NCI-H526 treated with DMSO at 0.1 percent for 48 hours (cell line): ENCODE measurements at places on chromosomes 13 and 19.

DNA sequence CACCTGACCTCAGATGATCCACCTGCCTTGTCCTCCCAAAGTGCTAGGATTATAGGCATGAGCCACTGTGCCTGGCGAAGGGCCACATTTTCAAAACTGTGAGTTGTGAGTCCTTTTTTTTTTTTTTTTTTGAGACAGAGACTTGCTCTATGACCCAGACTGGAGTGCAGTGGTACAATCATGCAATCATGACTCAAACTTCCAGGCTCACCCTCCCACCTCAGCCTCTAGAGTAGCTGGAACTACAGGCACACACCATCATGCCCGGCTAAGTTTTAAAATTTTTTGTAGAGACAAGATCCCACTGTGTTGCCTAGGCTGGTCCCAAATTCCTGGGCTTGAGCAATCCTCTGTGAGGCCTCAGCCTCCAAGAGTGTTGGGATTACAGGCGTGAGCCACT, 3.8 kb upstream of the MYPOP start:
- DNase-seq = no peak

GRCh38 chr13:52061587-52061986, 37.1 kb downstream of the UTP14C start:
- no peak for DNase-seq

GRCh38 chr19:39997638-39998216, 867 bp downstream of the ZNF546 start:
- no peak for DNase-seq

- no peak for DNase-seq
Measured at GRCh38 chr19:35327642-35328041, 1.3 kb upstream of the CD22 start.

GRCh38 chr19:10146142-10146541, 26.4 kb upstream of the EIF3G start:
- no peak for DNase-seq

- no peak for DNase-seq
Measured at GRCh38 chr13:70668293-70668692, 560.0 kb upstream of the KLHL1 start.

DNA sequence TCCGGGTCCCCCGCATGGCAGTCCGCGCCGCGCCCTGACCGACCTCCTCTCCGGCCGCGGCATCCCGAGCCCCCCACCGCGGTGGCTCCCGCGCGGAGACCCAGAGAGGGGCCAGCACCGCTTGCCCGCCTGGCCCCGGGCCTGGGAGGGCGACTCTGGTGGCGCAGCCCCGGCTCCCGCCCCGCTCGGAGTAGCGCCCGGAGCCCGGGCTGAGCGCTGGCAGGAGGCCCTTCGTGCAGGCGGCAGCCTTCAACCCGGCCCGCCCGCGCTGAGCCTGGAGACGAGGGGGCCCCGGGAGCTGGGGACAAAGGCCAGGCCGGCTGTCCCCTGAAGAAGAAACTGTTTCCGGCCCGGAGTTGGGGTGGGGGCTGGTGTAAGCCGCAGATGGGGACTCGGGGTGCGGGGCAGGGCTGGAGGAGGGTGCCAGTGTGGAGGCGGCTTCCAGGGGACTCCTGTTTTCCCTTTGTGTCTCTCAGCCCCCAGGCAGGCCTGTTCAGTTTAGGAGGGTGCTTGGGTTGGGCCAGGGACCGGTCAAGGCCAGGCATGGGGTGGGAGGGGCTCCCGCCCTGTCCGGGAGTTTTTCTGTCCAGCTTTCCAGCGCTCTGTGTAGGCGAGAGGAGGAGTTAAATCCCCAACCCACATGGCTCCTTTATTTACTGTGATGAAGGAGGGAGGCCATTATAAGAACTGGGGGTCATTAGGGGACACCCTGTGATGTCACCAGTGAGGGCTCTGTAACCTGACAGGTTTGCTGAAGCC, 935 bp downstream of the LRP3 start:
- no peak for DNase-seq

GRCh38 chr19:47152205-47152604, 21.6 kb downstream of the SAE1 start:
- DNase-seq = no peak

DNA sequence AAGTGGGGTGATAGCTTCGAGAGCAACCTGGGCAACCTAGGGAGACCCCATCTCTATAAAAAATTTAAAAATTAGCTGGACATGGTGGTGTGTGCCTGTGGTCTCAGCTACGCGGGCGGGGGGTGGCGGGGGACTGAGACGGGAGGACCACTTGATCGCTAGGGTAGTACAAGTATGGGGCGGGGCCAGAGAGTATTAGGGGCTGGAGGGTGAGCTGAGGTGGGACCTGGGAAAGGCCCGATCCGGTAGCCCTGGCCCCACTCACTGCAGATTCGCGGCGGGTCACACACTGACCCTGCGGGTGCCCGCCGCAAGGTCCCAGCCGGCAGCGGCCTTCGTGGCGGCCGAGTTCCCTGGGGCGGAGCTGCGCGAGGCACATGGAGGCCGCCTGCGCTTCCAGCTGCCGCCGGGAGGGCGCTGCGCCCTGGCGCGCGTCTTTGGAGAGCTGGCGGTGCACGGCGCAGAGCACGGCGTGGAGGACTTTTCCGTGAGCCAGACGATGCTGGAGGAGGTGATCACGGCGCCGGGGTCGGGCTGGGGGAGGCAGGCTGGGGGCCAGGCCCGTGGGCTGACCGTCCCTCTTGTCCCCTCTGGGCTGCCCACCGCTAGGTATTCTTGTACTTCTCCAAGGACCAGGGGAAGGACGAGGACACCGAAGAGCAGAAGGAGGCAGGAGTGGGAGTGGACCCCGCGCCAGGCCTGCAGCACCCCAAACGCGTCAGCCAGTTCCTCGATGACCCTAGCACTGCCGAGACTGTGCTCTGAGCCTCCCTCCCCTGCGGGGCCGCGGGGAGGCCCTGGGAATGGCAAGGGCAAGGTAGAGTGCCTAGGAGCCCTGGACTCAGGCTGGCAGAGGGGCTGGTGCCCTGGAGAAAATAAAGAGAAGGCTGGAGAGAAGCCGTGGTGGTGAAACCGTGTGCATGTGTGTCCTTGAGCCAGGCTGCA, 2.0 kb upstream of the ARHGAP45 start:
- no peak for DNase-seq

- no peak for DNase-seq
Measured at GRCh38 chr13:25802579-25802978, 249.2 kb downstream of the SHISA2 start.

DNA sequence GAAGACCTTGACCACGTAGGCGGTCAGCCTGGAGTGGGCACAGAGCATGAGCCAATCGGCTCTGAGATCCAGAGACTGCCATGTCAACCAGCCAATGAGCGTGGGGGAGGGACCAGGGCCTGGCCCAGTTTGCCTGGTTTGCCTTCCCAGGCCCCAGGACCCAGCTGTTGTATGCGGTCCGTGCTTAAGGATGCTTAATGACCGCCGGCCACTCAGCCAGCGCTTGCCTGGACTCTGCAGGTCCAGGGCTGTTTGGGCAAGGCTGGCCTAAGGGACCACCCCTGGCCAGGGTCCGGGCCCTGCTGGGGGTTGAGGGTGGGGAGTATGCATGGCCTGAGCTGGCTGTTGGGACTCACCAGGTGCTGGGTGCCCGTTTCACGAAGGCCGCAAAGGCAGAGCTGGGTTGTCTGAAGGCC, 23.1 kb upstream of the TNFSF14 start:
- DNase-seq = no peak

DNA sequence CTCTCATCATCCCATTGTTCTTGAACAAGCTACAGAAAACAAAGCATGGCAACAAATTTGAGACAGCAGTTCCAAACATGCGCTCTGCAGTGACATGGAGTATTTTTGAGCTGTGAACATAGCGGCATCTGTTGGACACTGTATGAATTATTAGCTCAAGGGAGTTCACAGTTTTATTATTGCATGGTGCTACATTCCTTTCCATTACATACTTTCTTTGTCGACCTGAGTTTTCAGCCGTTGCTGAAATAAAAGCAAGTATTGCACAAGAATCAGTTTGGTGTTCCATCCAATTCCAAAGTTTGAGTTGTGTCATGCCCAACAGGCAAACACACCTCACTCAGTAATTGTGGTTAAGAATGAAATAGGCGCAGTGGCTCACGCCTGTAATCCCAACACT, 30.1 kb upstream of the METTL21C start:
- peak; percentile 10 for DNase-seq

DNA sequence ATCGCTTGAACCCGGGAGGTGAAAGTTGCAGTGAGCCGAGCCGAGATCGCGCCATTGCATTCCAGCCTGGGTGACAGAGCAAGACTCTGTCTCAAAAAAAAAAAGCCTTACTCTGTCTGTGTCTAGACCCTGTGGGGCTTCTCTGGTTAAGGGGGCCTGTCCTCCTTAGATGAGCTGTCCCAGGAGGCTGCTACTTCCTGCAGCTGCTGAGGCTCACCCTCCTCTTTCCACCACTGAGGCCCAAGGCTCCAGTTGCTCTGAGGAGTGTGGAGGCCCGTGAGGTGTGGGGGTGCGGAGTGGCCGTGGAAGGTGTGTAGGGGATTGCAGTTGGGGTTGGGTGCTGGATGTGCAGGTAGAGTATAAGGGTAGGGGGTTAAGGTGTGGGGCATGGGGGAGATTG, 22.1 kb upstream of the RASA3 start:
- no peak for DNase-seq

DNA sequence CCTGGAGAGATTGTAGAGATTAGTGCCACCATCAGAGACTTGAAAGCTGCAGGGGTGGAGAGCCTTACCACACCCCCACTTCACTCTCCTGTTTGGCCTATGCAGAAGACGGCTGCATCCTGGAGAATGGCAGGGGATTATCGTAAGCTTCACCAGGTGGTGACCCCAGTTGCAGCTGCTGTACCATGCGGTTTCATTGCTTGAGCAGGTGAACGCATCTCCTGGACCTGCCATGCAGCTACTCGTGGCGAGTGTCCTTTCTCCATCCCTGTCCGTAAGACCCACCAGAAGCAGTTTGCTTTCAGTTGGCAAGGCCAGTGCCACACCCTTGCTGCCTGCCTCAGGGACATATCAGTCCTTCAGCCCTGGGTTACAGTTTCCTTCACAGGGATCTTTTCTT, 21.2 kb downstream of the PPP5C start:
- no peak for DNase-seq

- no peak for DNase-seq
Measured at GRCh38 chr19:52917531-52917930, 5.7 kb downstream of the ZNF888 start.

- DNase-seq = no peak
Measured at GRCh38 chr19:55101261-55101660, 16.2 kb downstream of the PPP1R12C start.

DNA sequence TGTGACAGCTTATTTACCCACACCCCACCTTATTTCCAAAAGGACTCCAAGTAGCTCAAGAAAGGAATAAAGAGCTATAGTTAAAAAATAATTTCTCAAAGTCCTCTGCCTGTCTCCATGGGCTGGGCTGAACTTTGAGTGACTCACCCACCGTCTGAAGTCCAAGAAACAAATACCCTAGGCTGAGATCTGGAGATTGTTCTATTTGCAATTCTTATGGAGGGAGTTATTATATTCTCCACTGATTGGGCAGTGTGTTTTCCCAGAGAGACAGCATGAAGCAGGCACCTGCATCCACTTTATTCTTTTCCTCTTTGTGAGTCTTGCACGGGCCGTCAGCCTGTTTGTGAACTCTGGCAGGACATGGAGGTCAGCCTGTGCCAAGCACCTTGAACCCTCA, 63.2 kb downstream of the SHISA2 start:
- no peak for DNase-seq

GRCh38 chr19:3573162-3573857, 566 bp downstream of the HMG20B start:
- DNase-seq = no peak

GRCh38 chr13:87769445-87769844, 98.3 kb downstream of the SLITRK5 start:
- DNase-seq = no peak

- no peak for DNase-seq
Measured at GRCh38 chr13:65336916-65337315, 1893.2 kb downstream of the PCDH9 start.
